ENCODE measurements at places on chromosomes 1 and 21.

DNA sequence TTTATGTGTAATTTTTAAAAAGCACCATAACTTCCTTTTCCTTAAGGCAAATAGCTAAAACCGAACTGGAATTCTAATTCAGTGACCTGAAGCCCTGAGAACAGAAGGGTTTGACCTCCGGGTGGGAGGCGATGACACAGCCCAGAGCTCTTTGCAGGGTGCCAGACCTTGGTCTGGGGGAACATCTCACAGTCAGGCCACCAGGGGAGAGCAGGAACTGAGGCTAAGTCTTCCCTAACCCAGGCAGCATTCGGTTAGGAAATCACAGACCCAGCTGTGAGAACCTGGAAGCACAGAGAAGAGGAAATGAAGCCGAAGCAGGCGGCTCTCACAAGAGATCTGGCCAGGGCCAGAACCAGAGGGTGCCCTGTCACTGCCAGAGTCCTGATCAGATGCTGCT is 444.8 kb downstream of the TTLL7 start:
- no peak for DNase-seq

- no peak for DNase-seq
Measured at GRCh38 chr21:39006571-39007311, 176.5 kb downstream of the PSMG1 start.

DNA sequence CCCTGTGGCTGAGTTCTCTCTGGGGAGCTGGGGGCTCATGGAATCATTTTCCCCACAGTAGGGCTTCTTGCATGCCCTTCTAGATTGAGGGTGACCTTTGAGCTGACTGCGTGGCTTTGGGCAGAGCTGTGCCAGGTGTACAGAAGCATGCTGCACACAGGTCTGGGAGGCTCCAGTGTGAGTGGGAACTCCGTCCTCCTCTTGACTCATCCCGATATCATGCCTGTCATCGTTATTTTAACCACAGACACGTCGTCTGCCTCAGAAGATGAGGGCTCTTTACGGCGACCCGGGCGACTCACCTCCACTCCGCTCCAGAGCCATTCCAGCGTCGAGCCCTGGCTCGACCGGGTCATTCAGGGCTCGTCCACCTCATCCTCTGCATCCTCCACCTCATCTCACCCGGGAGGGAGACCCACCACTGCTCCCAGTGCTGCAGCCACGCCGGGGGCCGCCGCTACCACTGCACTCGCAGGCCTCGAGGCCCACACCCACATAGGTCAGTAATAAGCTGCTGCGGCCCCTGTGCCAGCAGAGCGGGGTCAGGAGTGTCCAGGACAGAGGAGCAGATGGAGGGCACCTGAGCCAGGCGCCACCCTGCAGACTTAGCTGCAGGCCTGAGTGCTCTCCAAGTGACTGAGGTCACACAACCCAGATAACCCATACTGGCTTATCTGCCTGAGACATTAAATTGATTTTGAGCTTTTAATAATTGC is 39.8 kb downstream of the DIP2A start:
- no peak for DNase-seq

DNA sequence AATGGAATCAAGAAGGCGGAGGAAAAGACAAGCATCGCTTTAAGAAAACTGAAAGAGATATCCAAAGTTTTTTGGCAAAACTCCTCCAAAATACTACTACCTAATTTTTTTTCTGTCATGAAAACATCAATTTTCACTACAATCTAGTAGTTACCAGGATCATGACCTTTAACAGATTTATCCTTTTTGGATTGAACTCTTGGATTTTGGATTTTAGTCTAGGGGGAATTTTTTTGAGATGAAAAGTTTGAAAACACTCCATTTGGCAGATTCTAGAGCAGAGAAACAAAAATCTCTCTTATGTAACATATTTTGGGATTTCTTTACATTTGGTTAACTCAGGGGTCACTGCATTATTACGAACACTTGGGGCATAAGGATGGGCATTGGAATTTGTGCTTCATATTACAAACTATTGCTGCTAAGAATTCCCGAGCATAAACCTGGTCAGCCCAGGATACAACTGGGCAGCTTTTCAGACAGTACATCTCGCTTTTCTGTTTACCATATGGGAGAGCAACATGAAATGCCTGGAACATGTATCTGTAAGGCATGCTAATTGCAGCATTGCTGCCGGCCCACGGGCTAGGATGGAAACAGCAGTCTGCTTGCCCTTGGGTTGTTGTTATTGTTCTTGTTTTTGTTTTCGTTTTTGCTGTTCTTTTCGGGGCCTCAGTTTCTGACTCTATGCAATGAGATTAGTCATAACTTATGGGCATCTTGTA is 264.3 kb downstream of the RHOU start:
- DNase-seq: no peak
